Stimulated activated CD8-positive, alpha-beta memory T cell treated with anti-CD3 and anti-CD28 coated beads, Interleukin-4, amount 100 ng/mL, for 4 hours (primary cell): ENCODE measurements at places on chromosomes 3 and 15.

GRCh38 chr3:14538451-14539088, 1.6 kb downstream of the GRIP2 start:
- no peak for DNase-seq

DNA sequence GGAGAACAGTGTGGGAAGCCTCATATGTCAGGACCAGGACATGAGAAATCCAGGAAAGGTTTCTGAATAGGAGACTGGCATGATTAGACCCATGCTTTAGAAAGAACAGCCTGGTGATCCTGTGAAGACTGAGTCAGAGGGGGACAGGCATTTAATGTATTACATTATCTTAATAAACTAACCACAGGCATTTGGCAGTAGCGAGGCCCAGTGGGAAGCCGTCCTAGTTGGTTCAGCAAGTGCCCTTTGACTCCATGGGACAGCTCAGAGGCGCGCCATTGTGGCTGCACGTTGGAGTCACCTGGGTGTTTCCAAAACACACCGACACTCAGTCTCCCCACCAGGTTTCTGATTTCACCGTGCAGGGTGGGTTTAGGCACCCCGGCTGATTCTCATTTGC, 90.5 kb upstream of the DGKG start:
- DNase-seq, result no peak

GRCh38 chr15:55894399-55894965, 98.9 kb downstream of the NEDD4 start:
- DNase-seq, result no peak

DNA sequence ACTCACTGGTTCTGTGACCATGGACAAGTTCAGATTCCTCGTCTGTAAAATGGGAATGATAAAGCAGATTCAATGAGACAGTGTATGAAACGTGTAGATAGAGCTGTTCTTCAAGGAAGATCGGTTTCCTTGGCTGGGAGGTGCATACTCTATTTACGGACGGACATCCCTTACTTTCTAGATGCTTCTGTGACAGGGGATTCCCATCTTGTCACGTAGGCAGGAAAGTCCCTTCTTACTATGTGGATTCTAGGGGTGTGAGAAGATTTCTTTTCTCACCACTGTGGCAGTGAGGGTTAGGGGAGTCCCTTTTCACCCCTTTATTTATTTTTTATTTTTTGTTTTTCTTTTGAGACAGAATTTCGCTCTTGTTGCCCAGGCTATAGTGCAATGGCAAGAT, 180.9 kb upstream of the TBL1XR1 start:
- no peak for DNase-seq

DNA sequence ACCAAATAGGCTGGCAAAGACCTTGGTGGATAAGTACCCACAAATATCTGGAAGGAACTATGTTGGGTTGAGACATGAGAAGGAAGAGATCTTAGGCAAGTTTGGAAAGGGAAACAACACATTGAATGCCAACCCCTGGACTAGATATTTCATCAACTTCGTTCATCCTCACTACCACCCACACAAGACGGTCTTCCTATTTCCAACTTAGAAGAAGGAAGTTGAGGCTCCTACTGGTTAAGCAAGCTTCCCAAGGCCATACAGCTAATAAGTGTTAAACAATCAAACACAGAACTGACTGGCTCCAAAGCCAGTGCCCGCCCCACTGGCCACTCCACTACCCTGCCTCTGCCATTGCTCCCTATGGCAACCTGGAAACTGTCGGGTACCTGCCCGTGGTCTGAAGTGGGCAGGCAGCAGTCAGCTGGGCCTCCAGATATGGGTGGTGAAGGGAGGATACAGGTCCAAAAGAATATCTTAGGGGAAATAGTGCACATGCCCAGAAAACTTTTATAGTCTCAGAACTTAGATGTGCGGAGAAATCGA, 94.9 kb downstream of the LIPC start:
- DNase-seq, result no peak

DNA sequence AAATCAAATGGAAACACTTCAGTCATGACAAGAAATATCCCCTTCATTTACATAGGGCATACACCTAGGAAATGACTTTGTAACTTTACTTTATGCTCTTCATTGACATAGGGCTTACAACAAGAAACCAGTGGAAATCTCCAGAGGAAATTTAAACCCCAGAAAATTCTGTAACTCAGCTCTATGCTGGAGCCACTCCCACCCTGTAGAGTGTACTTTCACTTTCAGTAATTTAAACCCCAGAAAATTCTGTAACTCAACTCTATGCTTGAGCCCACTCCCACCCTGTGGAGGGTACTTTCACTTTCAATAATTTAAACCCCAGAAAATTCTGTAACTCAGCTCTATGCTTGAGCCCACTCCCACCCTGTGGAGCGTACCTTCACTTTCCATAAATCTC, 987.1 kb upstream of the CADM2 start:
- no peak for DNase-seq

DNA sequence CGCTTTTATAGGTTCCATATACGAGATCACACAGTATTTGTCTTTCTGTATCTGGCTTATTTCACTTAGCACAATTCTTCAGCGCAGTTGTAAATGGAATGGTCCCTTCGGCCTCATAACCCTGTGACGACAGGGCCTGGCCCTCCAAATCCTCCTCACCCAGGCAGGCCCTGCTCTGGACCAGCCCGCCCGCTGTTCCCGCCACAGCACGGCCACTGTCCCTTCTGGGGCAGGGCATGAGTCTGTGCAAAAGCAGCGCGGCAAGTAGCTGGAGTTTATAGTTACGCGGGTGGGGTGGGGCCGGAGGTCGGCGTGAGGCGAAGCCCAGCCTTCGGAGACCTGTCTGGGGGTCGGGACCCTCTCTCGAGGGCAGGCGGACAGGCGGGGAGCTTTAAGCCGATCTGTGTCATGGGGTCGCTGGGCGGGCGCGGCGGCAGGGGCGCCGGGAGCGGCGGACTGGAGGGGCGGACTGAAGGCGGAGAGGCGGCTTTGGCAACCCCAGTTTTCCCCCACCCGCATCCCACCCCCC, 543 bp downstream of the ARPIN start:
- DNase-seq, result no peak

- DNase-seq, result no peak
Observed at GRCh38 chr3:111080413-111080812, 8.8 kb downstream of the NECTIN3 start.

DNA sequence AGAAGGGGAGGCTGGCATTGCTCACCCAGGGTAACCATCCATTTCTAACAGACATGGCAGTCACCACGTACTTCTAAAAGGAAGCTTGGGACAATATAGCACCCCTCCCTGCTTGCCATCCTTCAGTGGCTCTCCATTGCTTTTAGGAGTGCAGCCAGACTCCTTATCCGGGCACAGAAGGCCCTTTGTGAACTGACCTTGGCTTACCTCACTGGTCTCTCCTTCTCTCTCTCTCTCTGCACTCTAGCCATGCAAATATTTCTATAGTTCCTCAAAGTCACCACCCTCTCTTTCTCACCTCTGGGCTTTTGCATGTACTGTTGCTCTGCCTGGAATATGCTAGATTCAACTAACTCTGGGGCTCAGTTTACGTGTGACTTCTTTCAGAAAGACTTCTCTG, 301.1 kb downstream of the SHQ1 start:
- DNase-seq, result no peak

- DNase-seq, result no peak
Observed at GRCh38 chr15:57286446-57287122, 89.7 kb upstream of the CGNL1 start.

GRCh38 chr15:23642413-23643044, 5.1 kb downstream of the MAGEL2 start:
- DNase-seq, result no peak

DNA sequence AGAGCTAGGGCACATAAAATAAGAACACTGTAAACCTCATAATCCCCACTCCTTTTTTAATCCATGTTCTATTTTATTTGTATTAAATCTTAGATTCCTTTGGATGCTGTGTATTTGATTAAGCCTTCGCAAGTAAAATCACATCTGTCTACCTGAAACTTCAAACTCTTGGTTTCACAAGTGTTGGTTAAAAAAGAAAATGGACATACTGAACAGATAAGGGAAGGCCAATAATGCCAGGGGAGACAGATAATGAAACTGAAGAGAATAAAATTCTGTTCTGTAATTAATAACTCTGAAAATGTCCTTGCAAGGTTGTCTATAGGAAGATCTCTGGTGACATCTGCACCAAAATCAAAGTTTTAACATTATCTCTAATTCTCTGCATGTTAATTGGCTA, 114.2 kb downstream of the ULK4 start:
- DNase-seq, result no peak

DNA sequence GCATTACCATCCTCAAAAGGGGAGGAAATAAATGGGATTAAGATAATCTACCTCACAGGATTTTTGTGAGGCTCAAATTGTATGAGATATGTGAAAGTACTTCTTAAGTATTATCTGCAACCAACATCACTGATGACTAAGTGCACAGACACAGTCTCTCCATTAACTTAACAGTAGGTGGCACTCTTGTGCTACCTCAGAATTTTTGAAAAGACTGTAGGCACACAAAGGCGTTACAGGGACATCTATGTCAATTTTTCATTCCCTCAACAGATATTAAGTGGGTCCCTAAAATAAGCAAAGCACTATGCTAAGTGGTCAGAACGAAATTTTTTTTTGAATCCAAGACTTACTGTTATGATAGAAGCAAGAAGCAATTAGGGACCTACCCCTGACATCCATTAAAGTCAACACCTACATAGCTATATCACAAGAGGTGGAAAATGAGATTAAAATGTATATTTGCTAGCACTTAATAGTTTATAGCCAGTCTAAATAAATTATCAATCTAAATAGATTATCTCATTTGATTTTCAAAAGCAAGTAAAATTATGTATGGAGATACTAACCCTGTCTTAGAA, 52.9 kb downstream of the RYK start:
- no peak for DNase-seq

GRCh38 chr3:55687526-55687925, 200.4 kb upstream of the WNT5A start:
- DNase-seq, result no peak

DNA sequence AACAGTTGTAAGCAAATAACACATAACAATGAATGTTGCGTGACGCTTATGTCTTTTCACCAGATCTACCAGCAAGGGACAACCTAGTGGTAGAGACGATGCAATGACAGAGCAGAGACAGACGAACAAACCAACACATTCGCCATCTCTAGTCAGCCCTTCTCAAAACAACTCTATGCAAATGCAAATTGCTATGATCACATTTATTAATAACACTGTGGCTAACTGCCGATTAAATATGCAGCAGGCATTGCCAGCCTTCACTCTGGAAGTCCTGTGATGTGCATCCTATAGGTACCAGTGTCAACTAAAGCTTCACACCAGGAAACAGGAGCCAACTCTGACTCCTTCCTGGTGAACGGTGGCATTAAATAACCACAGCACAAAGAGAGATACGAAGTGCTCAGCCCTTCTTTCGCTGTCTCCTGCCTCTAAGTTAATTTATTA, 94.2 kb downstream of the FOXP1 start:
- no peak for DNase-seq

DNA sequence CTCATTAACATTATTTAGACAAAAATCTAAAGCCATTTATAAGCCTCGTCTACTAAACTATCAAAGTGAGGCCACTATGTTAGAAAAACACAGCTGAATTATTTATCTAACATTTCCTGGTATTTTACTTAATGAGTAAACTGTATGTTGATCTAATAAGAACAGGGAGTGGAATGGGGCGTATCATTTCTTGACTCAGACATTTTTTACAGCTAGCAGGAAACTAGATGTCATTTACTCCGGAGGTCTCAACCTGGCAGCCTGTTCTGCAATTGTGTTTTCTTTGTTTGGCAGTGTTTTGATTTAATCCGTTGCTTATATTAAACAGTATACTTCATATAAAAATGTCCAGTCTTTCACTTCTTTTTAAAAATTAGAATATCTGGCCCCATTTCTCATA, 79.1 kb upstream of the ABI3BP start:
- DNase-seq, result no peak

DNA sequence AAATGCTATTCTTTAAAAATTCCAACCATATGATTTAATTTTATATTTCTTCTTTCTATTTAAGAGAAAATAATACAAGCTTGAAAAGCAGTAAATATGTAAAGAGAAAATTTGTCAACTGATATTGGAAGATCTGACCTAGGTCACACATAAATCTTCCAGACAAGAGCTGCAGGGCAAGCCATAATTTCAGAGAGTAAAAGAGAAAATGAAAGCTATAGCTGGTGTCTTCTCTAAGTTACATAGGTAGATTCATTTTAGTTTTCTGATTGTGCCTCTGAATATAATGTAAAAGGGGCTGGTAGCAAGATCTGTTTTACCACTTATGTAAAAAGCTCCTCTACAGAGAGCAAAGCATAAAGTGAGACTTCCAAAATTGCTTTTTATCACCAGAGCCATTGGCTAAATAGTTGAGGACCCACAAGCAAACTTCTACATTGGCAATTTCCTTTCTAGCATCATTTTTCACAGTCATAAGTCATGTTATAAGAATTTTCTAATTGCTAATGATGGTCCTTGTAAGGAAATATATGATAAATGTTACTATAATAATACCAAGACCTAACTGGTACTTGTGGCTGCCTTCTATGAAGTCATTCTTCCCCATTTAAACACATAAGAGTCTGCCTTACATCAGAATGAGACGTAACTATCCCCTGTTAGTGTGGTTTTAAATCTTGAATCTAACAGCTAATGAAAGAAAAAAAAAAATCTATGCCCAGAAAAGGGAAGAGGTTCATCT, 80.8 kb upstream of the SKOR1 start:
- no peak for DNase-seq

DNA sequence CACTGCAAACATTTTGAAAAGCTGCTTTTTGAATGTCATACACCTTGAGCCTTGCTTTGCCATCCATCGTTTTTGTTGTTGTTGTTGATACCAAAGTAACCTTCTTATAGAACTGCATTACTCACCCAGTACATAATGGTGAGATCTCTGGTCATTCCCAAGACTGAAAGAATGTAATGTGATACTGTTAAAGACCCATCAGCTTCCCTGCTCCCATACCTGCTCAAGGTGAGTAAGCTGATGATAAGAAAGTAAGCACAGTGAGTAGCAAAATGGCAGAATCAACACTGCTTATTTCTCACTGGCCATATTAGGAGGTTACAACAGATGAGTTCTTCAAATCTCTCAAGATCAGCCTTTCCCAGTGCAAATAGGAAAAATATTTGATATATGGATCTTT, 89.8 kb downstream of the CADPS start:
- DNase-seq, result no peak

GRCh38 chr3:24185738-24186384, 240.8 kb downstream of the NR1D2 start:
- no peak for DNase-seq

- DNase-seq, result no peak
Observed at GRCh38 chr3:120450600-120451271, at the start of gene FSTL1. TSS of gene FSTL1 (minus strand) at chr3:120450992. CDS start at chr3:120450746, 246 bp downstream.

GRCh38 chr3:33057320-33058298, 39.3 kb downstream of the GLB1 start:
- DNase-seq, result no peak

GRCh38 chr3:120350401-120350941, 1.3 kb upstream of the LRRC58 start:
- DNase-seq, result no peak

DNA sequence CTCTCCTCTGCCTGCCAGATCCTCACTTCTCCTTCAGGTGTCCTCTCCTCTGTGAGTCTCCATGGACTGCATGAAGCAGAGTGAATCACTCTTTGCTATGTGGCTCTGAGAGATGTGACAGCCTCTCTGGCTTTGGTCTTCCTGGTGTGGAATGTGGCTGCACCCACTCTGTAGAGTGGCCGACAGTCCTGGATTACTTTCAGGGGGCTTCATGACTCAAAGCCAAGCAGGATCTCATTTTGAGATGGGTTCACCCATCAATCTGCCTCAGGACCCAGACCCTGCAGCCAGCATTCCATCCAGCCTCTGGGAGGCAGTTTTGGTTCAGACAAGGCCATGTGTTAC, 221.9 kb upstream of the LYSMD4 start:
- DNase-seq, result no peak
